ENCODE measurements at places on chromosomes 5 and 9. TPM values are rescaled to one million over a fixed set of nuclear protein-coding genes. Genes with fewer than 3 reads are reported as not detected.

DNA sequence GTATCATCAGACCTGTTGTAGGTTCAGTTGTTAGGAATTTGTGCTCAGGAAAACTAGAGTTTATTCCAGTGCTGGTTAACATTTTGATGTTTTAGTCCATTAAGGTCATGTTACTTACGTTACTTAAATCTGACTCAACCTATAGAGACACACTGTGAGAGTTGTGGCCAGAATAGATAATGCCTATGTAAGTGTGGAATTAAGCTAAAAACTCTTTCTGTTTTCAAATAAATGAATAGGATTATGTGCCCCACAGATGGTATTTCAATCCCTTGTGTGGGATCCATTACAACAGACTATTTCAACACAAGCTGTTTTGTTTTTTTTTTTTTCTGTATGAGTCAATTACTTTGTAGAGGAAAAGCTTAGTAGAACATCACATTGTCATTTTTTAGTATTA lies 68.1 kb downstream of the MEGF10 start:
- no peak for DNase-seq
- H3K4me3 ChIP-seq: no peak overlapping the region
- H3K4me1 ChIP-seq: no peaks in the 10 kb centered on the region
- no peaks in the 10 kb centered on the region for H3K27me3 ChIP-seq
- H3K36me3 ChIP-seq: no peaks in the 10 kb centered on the region
- no peak overlapping the region for H3K27ac ChIP-seq

Gene DPYSL3
- 175 TPM for total RNA-seq

Gene HTR4
- total RNA-seq: not detected

DNA sequence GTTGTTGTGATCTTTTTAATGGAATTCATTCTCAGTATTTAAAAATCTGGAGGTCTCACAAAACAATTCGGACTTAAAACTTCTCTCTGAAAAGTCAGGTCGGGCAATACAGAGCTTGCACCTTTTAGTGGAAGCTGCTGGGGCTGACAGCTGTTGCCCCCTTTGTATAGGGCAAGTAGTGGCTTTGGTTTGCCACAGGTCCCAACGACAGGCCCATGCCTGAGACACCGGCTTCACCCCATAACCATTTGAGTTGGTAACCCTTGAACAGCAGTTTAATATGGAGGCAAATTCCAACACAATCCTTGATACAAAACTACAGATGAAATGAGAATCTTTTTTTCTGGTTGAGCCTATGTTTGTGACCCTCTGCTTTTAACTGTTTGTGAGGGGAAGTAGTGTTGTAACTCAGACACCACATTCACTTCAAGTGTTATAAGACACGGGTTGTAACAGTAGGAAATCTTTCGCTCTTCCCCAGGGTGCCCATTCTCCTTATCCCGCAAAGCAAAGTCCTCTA lies 752 bp upstream of the GLRX start:
- H3K27ac ChIP-seq: peak overlapping the region; percentile 89
- peak overlapping the region; percentile 57 for H3K4me3 ChIP-seq
- no peaks in the 10 kb centered on the region for H3K27me3 ChIP-seq
- no peaks in the 10 kb centered on the region for H3K36me3 ChIP-seq

DNA sequence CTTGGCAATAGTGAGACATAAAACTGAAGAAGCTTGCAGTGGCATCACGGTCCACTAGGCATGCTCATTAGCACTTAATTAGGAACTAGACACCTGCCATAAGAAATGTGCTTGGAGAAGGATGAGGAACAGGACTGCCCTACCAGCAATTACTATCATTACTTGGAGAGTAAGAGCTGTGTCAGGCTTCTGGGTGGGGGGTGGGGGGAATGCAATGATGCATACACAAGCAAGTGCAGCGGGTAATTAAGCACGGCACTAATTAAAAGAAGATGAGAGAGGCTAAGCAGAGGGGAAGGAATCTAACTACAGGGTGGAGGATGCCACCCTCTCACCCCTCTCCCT lies 53.1 kb downstream of the TLE1 start:
- H3K4me1 ChIP-seq: no peaks in the 10 kb centered on the region
- no peaks in the 10 kb centered on the region for H3K27me3 ChIP-seq
- no peak overlapping the region for H3K4me3 ChIP-seq
- no peak for DNase-seq

DNA sequence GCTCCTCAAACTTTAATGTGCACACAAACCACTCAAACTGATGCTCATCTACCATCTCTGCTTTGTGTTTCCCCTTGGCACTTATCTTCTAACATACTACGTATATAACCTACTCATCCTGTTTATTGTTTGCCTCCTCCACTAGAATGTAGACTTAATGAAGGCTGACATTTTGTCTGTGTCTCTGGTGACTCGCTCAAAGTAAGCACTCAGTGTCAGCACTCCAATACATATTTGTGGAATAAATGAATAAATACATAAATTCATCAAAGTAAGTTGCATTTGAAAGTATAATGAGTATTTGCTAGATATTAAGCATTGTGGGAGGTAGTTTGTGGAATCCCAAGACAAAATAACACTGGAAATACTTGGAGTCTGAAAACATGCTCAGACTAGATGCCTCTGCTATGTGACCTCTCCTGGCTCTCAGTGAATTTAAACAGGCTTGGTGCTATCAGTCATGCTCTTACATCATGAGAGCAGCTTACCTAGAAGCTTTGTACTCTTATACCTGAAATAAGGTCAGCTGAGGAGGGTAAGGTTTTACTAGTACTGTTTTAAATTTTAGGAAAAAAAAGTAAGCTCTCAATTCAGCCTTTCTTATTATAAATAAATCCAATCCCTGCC lies 37.0 kb upstream of the RANBP6 start:
- H3K36me3 ChIP-seq: no peaks in the 10 kb centered on the region
- no peaks in the 10 kb centered on the region for H3K4me1 ChIP-seq
- no peak overlapping the region for H3K27ac ChIP-seq
- no peaks in the 10 kb centered on the region for H3K27me3 ChIP-seq

DNA sequence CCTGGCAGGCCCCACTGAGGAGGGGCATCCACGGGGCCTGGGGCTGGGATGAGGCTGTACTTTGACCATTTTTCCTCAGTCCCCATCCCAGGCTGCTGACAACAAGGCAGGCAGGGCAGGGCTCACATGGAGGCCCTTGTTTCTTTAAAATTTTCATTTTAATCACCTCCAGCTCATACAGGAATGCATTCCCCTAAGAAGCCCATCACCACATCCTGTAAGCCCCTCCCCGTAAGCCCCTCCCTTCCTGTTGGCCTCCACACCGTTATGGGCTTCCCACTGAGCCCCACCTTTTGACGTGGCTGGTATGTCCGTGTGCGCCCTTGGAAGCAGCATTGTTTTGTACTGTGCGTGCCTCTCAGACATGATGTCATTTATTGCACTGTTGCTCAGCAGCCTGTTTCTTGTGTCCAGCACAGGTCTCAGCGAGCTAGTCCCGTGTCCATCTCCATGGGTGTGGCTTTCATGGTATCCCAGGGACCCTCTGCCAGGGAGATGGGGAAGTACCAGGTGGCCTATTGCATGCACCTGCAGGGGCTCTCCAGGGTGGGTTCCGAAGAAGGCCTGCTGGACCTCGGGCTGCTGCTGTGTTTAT lies 22.4 kb downstream of the PHF2 start:
- no peak overlapping the region for H3K4me3 ChIP-seq
- peaks cover under 1% of the 10 kb centered on the region for H3K4me1 ChIP-seq
- no peaks in the 10 kb centered on the region for H3K36me3 ChIP-seq
- no peak overlapping the region for H3K27ac ChIP-seq
- DNase-seq: no peak
- no peaks in the 10 kb centered on the region for H3K27me3 ChIP-seq

GRCh38 chr9:128204858-128205257 lies 1.7 kb downstream of the DNM1 start:
- peak overlapping the region; percentile 79 for H3K27ac ChIP-seq
- DNase-seq: no peak
- H3K36me3 ChIP-seq: no peaks in the 10 kb centered on the region
- peaks cover 8% of the 10 kb centered on the region for H3K4me1 ChIP-seq

GRCh38 chr9:69181908-69182353 lies 7.9 kb downstream of the TJP2 start:
- no peaks in the 10 kb centered on the region for H3K4me1 ChIP-seq
- no peak overlapping the region for H3K4me3 ChIP-seq
- H3K36me3 ChIP-seq: no peaks in the 10 kb centered on the region
- peak overlapping the region; percentile 50 for H3K27ac ChIP-seq
- DNase-seq: no peak

Measured in uterus (tissue), 4 donors.